ENCODE measurements at places on chromosomes 2 and 18.

- DNase-seq = no peak
- no peaks in the 10 kb centered on the region for H3K4me1 ChIP-seq
- no peaks in the 10 kb centered on the region for H3K27me3 ChIP-seq
Observed at GRCh38 chr2:41722668-41723369, 325.0 kb upstream of the PKDCC start.

- no peaks in the 10 kb centered on the region for H3K27me3 ChIP-seq
- DNase-seq = no peak
- H3K4me3 ChIP-seq = no peak overlapping the region
Observed at GRCh38 chr2:173002751-173003541, 72.7 kb upstream of the MAP3K20 start.

DNA sequence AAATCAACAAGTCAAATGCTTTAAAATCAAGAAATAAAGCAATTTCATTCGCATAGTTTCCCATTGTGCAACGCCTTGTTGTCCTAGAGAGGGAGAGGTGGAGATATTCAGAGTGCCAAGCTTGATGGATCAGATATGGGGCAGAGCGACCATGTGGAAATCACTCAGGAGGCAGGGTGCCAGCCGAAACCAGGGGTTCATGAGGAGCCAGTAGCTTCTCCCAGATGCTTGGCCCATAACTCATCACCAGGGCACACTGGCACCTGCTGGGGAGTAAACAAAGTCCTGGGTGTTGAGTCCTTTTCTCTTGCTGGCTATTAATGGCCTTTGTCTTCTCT lies 53.0 kb upstream of the ASAP2 start:
- H3K36me3 ChIP-seq = no peaks in the 10 kb centered on the region
- peaks cover 13% of the 10 kb centered on the region for H3K4me1 ChIP-seq
- peak overlapping the region; percentile 21 for H3K4me3 ChIP-seq
- H3K27me3 ChIP-seq = no peaks in the 10 kb centered on the region
- peak overlapping the region; percentile 56 for H3K27ac ChIP-seq

DNA sequence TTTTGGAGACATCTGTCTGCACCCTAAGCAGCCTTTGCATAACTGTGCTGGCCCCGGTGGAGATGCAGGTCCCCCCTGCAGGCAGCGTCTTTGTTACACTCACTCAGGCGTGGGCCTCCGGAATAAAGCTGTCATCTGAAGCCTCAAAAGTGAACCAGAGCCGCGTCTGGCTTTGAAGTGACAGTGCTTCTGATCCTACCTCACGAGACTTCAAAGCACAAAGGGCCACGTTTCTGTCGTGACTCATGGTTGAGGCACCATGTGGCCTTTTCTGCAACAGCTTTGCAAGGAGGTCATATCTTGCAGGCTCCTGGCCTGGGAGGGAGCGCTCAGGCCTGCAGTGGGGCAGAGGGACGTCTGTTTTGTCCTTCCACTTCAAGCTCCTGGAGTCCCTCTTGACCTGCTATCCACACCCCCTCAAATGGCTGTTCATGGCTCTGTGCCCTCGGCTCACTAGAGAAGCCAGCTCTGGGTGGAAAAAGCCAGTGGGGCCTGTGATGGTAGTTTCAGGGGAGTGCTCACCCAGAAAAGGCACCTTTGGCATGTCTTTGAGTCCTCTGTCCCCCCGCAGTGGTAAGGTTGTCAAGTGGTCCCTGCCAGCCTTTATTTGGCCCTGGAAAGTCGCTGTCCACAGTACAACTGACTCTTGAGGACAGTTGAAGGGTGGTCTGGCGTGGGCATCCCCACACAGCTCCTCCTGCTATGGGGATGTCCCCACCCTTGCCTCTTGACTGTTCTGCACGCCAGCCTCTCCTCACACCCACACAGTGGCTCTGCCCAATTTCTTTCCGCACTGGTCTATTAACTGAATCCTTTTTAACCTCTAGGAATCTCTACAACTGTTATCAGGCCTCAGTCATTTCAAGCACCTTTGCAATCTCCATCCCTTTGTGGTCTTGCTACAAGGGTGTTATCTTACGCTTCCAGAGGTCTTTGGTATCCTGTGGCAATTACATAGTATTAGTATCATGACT lies 19.3 kb downstream of the GPR55 start:
- H3K36me3 ChIP-seq = no peaks in the 10 kb centered on the region
- no peak overlapping the region for H3K4me3 ChIP-seq

DNA sequence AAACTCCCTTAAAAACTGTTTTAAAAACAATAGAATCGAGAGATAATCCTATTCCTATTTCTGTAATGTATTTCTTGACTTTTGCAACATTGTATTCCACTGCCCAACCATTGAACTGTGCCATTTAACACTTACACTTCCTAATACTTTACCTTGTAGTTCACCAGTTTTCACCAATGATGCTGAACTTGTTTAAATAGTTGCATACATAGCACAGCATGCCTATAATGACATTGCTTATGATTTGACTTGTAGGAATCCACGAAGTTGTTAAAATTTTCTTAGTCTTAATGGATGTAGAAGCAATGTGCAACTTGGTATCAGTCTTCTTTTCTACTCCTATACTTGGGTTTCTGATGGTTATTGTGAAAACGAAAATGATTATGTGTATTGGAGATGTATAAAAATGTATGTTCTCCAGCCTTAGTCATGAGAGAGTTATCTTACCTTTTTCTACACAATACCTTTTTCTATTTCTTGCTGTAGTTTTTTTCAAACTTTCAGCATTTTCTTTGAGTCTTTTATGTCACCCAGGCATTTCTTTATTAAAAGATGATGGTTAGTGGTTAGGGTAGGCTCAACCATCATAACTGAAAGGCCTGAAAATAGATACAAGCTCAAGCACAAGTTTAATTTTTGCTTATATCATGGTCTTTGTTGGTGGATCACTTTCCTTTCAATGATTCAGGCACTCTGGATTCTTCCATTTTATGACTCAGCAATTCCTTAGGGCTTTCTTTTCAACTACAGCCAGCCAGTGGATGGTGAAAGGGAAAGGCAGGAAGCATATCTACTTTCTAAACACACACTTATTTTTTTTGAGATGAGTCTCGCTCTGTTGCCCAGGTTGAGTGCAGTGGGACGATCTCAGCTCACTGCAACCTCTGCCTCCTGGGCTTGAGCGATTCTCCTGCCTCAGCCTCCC lies 9.4 kb downstream of the GPD2 start:
- no peaks in the 10 kb centered on the region for H3K36me3 ChIP-seq
- no peak for DNase-seq
- no peak overlapping the region for H3K27ac ChIP-seq
- no peaks in the 10 kb centered on the region for H3K27me3 ChIP-seq

DNA sequence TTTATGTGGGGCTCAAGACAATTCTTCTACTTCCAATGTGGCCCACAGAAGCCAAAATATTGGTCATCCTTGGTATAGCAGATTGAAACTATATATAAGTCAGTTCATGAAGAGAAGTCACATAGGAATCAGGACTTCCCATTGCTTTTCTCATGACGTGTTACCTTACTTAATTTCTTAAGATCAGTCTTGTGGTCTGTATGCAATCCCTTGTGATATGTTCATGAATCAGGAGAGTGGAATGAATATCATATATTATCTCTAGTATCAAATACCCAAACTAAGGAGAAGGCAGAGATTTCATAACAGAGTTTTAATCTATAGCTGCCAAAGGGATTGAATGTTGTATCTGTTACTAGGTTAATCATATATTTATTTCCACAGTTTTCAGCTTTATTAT lies 1390.4 kb downstream of the SUCLG1 start:
- DNase-seq = no peak
- no peak overlapping the region for H3K27ac ChIP-seq

- H3K4me3 ChIP-seq = no peak overlapping the region
- no peak for DNase-seq
- H3K27ac ChIP-seq = no peak overlapping the region
- H3K36me3 ChIP-seq = no peaks in the 10 kb centered on the region
Observed at GRCh38 chr2:192197357-192197756, 2.6 kb upstream of the TMEFF2 start.

- H3K4me1 ChIP-seq = no peaks in the 10 kb centered on the region
- no peaks in the 10 kb centered on the region for H3K27me3 ChIP-seq
- no peak overlapping the region for H3K27ac ChIP-seq
- no peak for DNase-seq
Observed at GRCh38 chr2:8609357-8609811, 72.5 kb upstream of the ID2 start.

Measured in breast epithelium (tissue), 4 donors.